Memory B cell (primary cell): ENCODE measurements at places on chromosomes 5 and 9.

GRCh38 chr9:133429641-133430161, 7.5 kb downstream of the ADAMTS13 start:
- no peak for DNase-seq

DNA sequence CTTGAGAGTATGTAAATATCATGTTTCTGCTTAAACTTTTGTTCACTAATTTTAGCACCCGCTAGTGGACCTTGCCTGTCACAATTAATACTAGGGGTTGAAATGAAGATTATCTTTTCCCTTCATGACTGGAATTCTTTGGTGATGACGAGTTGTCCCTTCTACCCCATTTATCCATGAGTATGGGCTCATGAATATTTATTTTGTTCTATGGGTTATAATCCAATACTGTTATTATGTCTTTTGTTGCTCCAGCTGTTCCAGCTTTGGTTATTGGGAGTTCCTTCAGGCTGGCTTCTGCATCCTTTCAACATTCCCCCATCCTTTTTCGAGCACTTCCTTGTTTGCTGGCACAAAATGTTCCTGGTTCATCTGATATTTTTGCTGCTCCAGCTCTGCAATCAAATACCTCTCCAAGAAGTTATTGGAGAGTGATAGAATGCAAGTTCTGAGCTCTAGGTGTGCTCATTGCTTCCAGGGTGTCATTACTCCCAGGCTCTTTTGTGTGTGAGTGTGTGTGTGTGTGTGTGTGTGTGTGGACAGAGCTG, 19.7 kb upstream of the ARHGEF28 start:
- DNase-seq = no peak

DNA sequence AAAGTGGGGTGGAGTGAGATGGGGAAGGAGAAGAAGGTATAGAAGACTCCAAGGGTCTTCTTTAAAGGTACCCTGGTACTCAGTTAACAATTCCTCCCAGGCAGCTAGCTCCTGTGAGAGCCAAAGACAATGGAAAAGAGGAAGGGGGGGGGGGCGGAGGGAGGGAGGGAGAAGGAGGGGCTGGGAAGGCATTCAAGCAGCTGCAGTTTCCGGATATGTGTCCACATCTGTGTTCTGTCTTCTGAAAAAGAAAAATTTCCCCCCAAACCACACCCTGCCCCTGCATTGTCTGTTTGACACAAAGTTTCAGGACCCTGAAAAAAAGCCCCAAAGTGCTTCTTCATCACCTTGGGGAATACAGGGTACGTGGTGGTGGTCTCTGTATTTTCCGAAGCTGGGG, 11.1 kb downstream of the SPRY4 start:
- no peak for DNase-seq

DNA sequence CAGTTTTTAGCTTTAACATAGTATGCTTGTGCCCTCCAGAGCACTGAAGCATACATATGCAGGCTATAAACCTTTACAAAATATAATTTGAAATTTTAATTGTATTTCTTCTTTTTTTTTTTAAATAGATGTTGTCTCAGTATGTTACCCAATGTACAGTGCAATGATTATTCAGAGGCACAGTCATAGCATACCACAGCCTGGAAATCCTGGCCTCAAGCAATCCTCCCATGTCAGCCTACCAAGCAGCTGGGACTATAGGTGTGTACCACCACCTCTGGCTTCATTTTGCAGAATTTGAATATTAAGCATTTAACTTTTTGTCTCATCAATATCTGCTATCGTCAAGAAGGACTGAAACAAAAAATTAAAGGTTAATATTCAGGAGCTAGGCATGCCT, 16.9 kb upstream of the ZNF782 start:
- DNase-seq = no peak

DNA sequence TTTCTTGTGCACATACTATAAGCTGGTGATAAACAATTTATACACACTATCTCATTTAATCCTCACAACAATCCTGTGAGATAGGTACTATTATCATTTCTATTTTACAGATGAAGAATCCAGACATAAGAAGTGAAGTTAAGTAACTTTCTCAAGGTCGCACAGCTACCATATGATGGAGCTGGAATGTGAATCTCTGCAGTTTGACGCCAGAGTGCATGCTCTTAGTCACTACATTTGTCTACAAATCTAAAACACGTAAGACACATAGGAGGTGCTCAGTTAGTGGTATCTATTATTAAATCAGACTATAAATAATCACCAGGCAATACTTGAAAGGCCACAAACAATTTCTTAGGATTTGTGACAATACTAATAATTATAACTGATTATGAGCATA, 45.0 kb upstream of the CDKN2B start:
- DNase-seq = no peak

DNA sequence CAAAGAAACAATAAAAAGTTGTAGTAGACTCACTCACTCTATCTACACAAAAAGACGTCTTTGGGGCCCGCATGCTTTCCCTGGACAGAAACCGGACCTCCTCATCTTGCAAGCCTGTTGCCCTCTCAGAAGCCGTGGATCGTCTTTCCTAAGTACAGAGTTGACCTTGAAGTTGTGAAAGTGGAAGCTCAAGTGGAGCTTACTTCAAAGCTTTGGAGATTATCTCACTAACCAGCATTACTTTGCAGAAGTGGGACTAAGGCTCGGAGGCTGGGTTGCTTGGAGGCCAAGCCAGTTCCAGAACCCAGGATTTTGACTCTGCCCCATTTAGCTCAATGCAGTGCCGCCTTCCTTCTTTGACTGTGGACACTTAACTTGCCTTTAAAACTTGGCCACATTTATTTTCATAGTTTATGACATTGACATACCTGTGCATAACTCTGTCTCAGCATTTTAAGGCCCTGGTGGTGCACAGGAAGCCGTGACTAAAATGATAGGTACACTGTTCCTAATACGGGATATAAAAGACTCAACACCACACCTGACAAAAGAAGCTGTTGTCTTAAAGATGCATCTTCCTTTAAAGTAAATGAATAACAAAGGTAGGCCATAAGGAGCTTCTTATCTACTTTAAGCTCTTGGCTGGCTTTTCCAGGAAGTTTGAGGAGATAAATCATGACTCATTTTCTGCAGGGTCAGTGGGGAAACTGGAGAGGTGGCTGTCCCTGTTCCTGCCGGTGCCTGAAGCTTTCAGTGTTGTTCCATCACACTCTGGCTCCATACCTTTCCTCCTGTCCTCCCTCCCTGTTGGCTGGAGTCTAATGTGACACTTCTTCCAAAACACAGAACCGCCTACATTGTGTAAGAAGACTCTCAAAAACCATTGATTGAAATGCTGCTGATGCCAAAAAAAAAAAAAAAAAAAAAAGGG, 10.7 kb downstream of the SLC25A25 start:
- no peak for DNase-seq

DNA sequence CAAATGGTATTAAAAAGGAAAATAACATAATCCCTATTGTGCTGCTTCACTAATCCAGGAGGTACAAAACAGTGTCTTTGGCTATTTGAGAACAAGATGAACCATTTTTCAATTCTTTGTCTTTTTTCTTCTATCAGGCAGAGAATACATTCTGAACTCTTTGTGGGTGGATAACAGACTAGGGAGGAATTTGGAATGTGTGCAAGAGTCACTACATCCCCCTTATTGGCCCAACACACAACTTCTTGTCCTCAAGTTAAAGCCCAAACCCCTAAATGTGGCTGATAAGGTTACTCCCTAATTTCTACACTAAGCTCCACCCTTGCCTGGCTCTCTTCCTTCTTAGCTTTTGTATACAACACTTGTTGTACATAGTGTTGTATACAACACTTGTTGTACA, 342.7 kb upstream of the RFX3 start:
- no peak for DNase-seq

- no peak for DNase-seq
Measured at GRCh38 chr5:127083711-127084110, 10.4 kb upstream of the C5orf63 start.

DNA sequence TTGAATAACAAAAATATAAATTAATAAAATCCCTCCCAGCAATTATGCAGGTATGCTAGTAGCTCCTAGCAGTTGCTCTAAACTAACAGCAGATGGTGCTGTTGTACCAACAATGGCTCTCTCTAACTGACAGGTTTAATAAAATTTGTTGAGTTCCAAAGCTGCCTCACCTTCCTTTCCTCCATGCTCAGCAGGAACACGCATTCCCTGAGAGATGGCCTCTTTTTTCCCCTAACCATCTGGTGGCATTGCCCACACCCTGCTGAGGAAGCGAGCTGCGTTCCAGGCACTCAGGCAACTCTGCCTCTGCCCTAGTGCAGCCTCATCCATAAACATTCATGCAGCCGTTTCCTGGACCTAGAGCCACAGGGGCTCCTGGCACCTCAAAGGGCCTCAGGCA, 106.2 kb downstream of the KLHL3 start:
- peak; percentile 29 for DNase-seq
